ENCODE measurements at places on chromosomes 16 and 17.

DNA sequence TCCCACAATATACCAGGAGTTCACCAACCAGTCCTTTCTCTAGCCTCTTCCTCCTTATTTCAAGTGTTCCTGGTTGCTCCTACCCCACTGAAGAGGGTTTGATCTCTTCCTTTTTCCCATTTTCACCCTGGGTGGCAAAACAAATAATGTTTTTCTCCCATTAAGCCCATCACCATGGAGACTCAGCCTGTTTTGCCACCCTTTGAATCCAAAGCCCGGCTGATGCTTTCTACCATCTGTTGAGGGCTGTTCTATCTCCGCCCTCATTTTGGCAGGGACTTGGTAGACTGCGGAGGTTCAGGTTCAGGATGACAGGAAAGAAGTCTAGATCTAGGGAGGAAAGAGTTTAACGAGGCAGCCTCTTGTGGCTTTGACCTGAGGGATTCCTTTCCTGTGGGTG, 2.6 kb downstream of the DNAH2 start:
- DNase-seq = no peak

DNA sequence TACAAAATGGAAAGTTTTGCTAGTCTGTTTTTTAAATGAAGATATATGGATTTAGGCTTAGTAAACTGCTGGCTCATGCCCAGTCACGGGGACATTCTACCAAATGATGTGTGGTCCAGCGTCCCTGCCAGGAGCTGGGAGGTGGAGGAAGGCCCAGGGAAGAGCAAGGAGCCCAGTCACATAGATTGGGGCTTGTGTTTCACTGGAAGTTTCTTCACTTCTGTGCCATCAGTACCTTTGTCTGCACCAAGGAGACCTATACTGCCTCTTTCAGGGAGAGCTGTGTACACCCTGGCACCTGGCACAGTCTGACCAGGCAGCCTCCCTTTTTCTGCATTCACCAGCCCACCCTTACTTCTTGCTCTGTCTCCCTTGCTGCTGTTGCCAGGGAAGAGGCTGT, 32.6 kb upstream of the ERN1 start:
- DNase-seq = no peak

- DNase-seq = no peak
These were observed 61.5 kb downstream of the MYOCD start for GRCh38 chr17:12727076-12727760.

GRCh38 chr16:54231919-54232318, 54.7 kb downstream of the IRX3 start:
- DNase-seq = no peak

GRCh38 chr17:49343273-49343672, 18.8 kb downstream of the ZNF652 start:
- peak; percentile 15 for DNase-seq

DNA sequence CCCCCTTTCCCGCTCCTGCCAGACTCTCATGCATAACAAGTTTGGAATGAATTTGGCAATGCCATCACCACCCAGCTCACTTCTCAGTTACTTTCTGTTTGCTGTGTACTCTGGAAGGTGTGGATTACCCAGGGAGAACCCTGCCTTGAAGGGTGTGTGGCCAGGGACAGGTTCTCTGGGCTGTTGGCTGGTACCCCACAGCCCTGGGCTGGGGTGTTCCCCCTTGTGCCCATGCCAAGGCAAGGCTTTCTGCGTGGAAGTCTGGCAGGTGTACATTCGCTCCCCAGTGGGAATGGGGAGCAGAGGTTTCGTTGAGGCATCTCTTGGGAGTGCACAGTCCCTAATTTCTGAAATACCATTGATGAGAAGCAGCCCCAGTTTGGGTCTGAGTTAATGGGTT, 187.7 kb downstream of the CCDC182 start:
- no peak for DNase-seq

DNA sequence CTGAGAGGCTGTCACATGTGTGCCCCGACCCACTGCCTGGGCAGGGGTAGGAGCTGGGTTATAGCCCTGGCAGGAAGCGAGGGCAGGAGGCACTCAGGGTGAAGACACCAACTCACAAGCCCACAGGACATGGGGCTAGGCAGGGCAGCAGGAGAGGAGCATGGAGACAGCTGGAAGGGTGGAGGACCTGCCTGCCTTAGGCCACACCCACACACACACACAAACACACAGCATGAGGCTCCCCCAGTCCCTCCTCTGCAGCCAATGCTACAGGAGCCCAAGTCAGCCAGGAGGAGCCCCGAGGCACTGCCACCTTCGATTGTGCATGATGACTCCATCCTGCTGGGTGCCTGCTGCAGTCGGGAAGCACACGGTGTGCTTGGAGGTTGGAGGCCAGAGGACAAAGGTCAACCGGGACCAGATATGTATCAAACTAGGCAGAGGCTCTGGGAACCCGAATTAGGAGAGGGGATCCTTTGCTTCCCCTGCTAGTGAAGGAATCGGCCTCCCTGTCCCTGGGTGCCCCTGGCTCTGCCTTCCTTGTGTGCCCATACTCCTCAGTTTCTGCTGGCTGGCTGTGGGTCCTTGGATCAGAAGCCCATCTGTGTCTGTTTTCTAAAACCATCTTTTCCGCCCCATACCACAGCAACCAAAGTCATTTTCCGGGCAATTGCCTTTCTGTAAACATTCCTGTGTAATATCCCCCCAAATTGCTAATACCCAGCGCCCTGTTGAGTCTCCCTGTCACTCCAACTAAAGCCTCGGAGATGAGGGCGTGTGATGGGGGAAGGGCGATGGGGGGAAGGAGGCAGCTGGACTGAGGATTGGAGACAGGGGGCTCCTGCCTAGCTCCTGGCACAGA, 20.5 kb downstream of the SRCIN1 start:
- no peak for DNase-seq

GRCh38 chr17:1970843-1971384, 54.2 kb downstream of the RTN4RL1 start:
- DNase-seq = no peak

DNA sequence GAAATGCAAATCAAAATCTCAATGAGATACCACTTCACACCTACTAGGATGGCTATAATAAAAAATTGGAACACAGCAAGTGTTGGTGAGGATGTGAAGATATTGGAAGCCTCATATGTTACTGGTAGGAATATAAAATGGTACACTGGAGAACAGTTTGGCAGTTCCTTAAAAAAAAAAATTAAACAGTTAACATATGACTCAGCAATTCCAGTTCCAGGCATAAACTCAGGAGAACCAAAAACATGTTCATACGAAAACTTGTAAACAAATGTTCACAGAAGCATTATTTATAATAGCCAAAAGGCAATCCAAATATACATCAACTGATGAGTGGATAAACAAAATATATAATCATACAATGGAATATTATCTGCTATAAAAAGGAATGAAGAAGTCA, 28.2 kb downstream of the ZNF652 start:
- DNase-seq = no peak

- no peak for DNase-seq
These were observed 173.7 kb downstream of the CNTNAP4 start for GRCh38 chr16:76450890-76451289.

- no peak for DNase-seq
These were observed 36.5 kb downstream of the TRARG1 start for GRCh38 chr17:1315891-1316403.

DNA sequence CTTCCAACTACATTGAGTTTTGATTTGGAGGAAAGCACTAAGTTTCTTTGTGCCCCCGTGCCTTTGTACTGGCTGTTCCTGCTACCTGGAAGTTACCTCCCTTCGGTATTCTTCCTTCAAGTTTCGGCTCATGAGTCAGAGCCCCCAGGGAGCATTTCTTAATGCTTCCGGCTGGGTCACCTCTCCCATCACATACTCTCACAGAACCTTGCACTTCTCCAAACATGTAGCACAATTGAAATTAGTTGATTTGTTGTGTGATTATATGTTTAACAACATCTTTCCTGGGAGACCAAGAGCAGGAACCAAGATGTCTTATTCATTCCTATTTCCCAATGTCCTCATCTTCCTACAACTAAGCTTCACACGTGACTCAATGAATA, 158.6 kb upstream of the CDH5 start:
- no peak for DNase-seq

DNA sequence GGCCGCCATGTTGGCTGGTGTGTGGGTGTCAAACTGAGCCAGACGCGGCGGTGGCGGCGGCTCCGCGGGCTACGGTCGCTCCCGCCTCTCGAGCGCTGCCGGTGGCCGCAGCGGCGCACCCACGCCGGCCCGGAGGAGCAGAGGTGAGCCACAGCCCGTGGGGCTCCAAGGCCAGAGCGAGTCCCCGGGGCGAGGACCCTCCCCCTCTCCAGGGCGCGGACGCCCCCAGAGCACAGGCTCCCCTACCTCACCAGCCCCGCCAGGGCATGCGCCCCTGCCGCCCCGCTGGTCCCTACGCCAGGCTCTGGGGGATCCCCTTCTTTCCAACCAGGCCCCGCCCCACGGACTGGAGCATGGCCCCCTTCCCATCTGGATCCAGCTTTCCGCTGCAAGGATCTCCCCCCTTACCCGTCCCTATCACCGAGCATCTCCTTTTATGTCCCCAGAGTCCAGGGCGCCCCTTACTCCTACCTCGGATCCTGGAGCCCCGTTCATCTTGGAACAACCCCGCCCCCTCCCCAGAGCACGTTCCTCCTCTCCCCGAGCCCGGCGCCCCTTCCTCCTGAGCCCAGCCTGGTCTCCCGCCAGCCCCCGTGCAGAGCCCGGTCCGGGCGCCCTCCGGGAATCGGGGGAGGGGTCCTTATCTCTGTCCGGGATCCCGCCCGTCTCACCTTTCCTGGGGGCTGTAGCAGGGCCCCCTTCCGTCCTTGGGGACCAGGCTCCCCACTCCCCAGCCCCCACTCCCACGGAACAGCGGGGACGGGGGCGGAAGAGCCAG, 412 bp downstream of the EPN2 start:
- no peak for DNase-seq

DNA sequence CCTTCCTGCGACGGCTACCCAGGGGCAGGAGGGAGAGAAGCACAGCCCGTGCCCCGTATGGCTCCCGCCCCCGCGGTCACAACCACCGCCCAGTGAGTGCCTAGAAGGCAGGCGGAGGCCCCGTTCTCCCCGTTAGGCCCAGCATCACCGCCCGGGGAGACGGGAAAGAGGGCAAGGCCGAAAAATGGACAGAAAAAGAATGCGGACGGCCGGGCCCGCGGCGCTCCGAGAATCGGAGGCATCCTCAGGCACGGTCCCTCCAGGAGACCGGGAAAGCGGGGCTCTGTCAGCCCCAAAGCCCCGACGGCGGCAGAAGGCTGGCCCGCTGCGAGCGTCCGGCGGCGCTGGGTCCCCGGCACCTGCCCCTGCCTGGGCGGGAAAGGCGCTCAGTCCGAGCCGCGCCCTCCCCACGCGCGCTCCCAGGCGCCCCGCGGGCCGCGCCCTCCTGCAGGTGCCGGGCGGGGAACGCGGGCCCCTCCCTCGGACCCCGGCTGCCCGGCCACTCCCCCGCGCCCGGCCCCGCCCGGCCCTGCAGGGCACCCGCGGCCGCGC, 407 bp downstream of the MCRIP1 start:
- DNase-seq = no peak

- peak; percentile 45 for DNase-seq
These were observed 8.2 kb downstream of the USP22 start for GRCh38 chr17:21034340-21035235.

DNA sequence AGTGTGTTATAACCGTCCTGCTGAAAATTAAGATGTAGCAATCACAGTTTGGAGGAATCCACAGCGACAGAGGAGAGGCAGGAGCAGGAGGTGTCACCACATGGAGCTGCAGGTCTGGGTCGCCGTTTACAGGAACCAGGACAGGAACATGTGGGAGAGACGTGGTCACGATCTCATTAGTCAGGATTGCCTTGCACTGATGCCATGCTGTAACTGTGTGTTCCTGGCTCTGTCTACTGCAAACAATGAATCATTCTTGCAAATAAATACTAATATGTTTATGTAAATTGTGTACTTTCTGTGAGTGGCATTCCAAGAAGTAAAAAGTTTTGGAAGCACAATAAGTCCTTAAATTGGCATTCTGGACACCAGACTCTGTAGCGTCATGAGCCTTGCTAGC, 271.8 kb downstream of the CPPED1 start:
- DNase-seq = no peak

DNA sequence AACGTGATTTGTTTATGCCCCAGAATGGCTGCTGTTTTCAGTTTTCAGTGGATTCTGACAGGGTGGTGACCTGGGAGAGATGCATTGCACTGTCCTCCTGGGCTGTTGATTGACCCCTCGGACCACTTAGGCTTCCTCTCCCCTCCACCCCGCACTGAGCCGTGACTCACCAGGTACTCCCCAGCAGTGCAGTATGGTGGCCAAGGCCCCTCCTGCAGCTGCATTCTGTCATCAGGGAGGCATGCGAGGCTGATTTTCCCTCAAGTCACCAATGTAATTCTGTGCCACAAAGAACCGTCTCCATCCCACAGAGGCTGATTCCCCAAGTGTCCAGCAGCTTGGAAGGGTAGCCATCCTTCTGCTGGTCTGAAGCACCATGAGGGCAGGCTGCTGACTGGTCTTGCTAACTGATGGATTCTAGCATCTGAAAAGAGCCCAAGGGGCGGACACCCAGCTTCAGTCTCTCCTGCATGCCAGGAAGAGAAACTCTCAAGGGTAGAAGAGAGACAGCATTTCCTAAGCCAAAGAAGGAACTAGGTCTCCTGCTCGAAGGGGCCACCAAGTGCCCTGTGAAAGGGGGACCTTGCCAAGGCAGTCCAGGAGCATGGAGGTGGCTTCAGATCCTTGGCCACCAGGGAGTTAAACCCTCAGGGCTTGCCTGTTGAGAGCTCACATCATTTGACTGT, 148.1 kb downstream of the SOCS1 start:
- DNase-seq = no peak

GRCh38 chr17:46106966-46107644, 86.1 kb downstream of the KANSL1 start:
- DNase-seq = no peak

- no peak for DNase-seq
These were observed 388.7 kb upstream of the PMFBP1 start for GRCh38 chr16:72560617-72561016.

DNA sequence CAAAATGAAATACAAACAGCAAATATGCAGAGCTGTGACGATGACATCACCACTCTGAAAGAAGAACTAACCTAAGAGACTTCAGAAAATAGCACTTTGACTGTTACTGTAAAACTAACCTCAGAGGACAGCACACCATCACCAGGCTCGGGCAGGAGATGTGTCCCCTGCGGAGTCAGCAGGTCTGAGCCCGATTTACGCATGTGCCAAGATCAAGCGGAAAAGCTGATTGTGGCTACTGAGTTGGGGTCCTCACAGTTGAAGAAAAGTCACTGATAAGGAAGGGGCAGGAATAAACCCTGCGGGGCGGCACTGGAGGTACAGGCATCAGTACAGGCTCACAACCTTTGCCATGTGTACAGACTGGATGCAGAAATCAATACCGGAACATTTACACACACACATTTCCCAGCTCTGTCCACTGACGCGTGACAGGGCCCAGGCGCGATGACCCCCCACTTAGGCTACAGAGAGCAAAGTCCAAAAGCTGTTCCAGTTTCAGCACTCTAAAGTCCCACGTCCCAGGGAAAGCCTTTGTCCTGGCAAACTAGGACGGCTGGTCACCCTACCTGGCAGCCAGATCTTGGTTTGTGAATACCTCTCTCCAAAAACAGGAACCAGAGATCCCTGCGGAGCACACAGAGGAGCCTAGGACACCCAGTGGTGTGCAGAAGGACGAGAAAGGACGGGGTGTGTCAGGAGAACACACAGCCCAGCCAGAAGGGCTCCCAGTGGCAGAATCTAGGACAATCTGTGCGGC, 21.5 kb downstream of the TRAP1 start:
- DNase-seq = no peak

GRCh38 chr17:77353684-77354419, 213.1 kb downstream of the SEC14L1 start:
- DNase-seq = no peak

- no peak for DNase-seq
These were observed 6.2 kb downstream of the SLC12A3 start for GRCh38 chr16:56871172-56871593.

Data from CD4-positive, alpha-beta T cell treated with Interleukin-6 at 100 ng/mL for 8 hours (primary cell).